GM12865 (cell line): ENCODE measurements at places on chromosomes 3 and 15.

- no peak for DNase-seq
Observed at GRCh38 chr15:39254181-39254580, 326.7 kb upstream of the THBS1 start.

- DNase-seq = no peak
Observed at GRCh38 chr3:59186725-59187124, 136.9 kb upstream of the CFAP20DC start.

DNA sequence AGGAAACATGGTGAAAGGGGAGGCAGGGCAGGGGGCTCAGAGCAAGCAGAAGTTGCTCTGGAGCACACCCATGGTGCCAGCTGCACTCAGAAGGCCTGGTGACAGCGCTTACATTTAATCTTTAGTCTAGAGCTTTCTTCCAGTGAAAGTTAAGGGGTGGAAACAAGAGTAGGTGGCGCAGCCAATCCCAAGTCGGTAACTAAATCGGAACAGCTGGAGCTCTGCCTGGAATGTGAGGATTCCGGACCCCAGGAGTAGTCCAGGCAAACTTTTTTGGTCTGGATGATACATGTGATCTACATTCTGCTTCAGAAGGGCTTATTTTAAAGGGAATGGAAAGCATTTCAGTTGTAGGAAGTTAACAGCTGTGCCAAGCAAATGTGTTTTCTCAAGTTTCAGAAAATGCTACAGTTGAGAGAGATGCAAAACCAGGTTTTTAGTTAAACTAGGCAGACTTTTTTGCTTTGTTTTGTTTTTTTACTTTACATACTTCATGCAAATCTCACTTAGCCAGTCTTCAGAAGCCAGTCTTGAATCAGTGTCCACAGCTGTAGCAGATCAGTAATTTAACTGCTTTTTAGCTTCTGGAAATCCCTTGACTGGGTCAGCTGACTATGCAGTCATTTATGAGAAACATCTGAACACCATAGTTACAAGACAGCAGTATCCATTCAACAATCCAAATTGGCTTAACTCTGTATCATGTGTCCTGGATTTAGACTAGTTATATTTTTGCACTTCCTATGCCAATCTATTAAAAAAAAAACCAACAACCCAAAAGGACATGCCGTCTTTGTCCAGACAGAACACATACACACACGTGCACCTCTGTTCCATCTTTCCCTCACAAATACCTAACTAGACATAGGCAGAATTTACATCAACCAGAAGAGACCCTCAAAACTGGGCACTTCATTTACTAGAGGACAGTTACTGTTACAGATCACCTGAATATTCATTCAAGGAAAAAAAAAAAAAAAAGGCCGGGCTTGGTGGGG is 33.2 kb downstream of the ZNF106 start:
- peak; percentile 57 for DNase-seq

GRCh38 chr3:197516517-197516889 is 39.3 kb downstream of the BDH1 start:
- DNase-seq = no peak

DNA sequence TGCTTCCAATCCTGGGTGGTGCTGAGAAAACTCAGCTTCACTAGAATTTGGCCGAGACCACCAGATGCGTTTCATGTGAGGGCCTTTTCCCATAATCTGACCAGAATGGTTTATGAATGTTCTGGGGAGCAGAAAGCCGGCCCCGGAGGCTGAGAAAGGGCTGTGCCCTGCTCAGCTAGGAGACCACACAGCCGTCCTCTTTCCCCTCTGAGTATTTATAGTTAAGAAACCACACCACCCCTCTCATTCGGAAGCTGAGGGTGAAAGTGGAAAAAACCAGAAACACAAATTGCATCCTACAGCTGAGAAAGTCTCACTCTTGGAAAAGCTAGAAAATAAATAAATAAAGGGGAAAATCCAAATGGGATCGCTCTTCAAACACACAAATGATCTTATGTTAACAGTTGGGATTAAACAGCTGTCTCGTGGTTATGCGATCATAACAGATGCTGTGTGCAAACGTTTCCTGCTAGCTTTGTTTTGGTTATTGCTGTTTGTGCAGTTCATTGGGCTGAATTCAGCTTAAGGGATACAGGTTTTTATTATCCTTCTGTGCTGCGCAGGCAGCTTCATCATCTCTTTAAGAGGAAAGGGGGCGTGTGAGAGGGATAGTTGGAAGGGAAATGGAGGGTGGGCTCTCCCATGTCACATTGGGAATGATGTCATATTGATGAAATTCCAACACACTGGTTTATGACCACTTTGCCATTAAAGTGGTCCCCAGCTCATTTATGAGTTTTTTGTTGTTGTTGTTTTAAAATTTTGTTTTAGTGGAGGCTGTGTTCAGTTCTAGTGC is 1026.2 kb upstream of the NR2F2 start:
- no peak for DNase-seq

DNA sequence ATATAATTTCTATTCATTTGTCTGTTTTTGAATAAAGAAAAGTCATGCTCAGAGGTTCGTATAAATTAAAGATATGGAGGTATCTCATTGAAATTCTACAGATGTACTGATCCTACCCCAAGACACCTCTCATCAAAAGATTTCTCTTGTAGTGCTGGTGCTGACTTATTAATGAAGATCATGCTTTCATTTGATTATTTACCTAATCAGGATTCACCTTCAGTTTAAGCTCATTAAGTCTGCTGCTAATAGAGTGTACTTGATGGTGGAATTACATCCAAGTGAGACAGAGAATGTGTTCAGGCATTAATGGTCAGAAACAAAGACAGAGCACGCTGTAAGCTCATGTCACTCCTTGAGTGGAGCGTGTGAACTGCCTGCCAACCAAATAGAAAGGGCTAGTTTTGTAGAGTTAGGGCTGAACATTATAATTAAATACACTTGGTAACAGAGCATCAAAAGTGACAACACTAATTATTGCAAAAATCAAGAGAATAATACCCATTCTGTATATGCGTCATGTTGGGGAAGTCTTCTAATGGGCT is 45.5 kb downstream of the KBTBD12 start:
- no peak for DNase-seq

DNA sequence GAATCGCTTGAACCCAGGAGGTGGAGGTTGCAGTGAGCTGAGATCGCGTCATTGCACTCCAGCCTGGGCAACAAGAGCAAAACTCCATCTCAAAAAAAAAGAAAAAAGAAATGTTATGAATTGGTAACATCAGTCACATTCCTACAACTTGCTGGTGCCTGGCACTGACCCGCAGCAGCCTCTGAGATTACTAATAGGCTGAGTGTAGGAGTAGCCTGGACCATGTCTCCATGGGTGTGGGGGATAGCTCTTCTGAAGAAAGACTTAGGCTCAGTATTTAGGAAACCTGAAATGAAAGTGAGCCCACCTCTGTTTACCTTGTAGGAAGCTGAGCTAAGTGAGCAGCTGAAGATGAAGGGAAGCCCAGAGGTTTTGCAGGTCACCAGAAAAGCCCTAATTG is 148.3 kb downstream of the LRRC28 start:
- DNase-seq = no peak

DNA sequence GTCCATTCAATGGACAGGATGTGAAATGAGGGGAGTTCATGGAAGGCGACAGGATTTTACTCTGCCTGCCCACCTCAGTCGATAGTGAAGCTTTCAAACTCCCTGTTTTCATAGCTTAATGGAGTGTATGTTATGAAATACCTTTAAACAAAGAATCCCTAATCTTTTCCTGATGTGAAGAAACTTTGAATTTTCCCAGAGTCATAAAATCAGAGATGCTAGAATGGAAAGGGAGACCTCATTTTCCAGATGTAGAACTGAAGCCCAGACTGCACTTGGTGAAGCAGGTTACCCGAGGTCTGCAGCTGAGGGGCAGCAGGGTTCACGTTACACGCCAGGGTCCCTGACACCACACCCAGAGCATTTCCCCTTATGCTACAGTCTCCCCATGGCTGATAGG is 34.7 kb upstream of the LACTB start:
- DNase-seq = no peak

GRCh38 chr3:52062505-52062904 is 6.1 kb upstream of the DUSP7 start:
- DNase-seq = peak; percentile 67

DNA sequence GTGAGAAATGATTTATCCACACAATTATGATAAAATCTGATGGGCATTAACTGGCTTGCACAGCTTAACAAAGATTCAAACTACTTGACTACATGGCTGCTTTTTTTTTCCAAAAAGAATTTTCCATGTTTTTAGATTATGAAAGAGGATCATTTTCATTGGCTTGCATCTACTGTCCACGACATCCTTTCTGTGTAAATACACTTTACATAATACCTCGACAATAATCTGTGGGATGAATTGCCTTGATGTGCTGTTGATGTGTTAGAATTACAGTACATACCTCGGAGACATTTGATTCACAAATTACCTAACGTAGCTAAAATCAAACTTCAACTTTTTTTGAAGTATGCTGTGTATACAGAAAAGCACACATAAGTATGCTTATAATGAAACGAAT is 104.4 kb downstream of the PPP2R3A start:
- DNase-seq = no peak

GRCh38 chr3:88061746-88062145 is 2.7 kb downstream of the ZNF654 start:
- DNase-seq = no peak

DNA sequence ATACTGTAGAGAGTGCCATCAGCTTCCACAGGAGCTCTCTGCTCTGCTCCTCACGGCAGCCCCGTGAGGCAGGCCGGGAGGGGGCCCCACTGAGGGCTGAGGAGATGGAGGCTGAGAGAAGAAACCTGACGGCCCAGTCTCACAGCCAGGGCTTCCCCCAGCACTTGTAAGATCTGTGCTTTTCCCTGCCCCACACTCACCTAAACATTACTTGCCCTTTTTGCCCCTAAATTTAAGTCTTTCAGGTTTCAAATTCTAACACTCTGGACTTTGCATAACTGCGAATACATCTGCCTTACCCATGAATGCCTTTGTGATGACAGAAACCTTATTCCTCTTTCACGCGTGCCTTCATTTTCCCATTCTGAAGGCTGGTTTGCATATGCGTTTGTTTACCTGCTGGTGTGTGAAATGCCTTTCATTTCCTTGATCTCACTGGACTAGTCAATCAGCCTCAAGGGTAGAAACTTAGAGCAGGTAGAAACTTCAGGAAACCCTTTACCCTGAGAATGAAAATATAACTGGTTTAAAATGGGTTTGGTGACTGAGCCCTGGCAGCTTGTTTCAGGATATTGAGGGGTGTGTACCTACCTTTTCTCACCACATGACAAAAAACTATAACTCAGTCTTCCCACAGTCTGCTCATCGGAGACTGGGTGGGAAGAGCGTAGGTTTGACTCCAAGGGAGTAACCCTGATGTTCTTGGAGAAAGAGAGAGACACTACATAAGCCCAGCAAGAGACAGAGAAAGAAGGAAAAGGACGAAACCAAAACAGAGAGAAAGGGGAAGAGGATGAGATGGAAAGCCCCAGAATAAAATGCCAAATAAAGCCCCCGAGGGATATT is 20.1 kb downstream of the SLC12A8 start:
- peak; percentile 82 for DNase-seq

DNA sequence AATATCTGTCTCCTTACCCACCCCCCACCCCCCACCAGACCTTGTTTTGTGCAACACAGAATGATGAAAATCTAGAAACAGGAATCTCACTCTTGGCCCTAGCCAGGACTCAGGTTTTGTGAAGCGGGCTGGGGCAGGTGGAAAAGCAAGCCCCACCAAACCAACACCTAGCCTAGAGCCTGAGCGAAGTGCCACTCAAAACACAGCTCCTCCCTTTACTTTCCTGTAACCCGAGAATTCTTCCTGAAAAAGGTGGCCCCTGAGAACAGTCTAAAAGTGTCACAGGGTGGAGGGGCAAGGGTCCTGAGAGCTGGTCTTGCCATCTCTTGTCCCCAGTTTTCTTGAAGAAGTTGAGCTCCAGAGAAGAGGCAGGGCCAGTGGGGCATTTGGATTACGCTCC is 17.4 kb upstream of the RPUSD3 start:
- no peak for DNase-seq

DNA sequence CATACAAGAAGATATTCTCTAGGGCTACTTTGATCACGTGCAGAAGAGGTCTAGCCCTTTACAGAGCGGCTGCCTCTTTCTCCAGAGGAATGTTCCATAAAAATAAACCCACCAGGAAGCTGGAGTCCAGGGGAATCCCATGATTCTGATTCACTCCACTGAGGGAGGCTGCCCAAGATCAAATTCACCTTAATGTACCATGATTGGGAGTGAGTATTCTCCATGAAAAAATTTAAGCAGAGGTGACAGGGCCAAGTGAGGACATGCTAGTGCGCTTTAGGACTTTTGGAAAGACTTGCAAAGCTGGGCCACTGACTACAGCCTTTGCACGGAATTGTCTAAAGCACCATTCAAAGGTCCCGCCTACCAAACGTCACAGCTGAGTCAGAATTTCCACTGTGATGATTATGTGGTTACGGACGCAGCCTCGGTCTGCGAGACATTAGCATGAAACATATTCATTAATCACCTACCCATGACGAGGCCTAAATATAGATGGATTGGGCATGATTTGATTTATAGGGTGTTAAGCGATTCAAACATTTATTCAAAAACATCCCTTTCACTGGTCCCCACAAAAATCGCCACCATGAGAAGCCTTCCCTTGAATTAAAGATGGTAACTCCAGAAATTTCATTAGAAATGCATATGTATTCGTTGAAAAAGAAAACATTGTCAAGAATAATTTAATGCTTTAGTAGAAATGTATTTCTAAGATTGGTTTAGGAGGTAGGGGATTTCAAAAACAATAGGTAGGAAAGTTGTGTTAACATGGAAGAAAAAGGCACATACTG is 152.6 kb downstream of the GREM1 start:
- DNase-seq = peak; percentile 65

GRCh38 chr3:183252973-183253527 is at the start of gene B3GNT5:
Gene B3GNT5, plus strand, starts transcription at chr3:183253253. Its CDS starts 16,546 bp downstream, at chr3:183269799.
- DNase-seq = no peak

DNA sequence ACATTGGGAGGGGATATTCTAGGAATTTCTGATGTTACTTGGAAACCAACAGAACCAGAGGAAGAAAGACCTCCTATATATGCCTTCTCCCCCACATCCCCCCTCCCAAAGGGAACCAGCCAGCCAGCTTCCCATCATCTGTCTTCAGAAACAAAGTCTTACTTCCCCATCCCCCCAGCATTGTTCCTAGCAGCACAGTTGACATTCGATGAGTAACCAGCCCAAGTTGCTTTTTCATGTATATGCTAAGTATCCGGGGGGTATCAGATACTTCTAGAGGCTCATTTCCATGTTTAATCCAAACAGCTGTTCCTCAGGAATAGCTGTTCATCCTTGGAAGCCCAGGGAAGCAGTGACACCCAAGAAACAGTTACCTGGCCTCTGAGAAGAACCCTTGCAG is 16.0 kb downstream of the RMDN3 start:
- no peak for DNase-seq

DNA sequence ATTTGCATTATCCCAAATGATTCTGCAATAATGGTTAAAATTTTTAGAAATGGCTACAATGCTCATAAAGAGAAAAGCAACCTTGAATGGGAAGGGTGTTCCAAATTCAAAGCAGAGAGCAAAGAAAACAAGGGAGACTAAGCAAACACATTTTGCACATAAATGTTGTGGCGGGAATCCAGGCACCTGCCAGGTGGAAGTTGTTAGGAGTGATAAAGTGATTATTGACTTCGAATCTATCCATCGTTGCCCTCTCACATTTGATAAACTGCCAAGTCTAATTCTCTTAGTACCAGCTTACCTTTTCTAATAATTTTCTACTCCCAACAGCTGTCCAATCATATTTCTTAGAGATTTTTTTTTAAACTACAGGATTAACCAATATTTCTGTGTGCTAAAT is 244.5 kb downstream of the CACNA2D3 start:
- no peak for DNase-seq
